NK-92 treated with Interleukin-12 subunit alpha and Interleukin-12 subunit beta, amount 100 ng/mL, for 24 hours (cell line): ENCODE measurements at places on chromosomes 6 and 20.

DNA sequence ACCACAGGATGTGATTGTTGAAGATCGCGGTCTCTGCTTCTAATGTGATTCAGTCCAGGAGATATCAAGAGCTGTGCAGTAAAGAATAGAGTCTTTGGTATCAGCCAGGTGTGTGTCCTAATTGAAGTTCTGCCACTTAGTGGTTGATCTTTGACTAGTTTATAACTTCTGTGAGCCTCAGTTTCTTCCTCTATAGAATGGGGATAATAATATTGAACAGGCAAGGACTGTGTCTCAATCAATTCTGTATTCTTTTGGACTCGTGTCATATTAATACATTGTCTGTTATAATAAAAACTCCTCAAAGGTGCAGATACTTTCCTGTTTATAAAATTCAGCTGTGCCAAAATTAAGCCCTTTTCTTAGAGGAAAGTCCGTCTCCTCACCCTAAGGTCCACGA lies 23.1 kb upstream of the NCOA6 start:
- DNase-seq = no peak

DNA sequence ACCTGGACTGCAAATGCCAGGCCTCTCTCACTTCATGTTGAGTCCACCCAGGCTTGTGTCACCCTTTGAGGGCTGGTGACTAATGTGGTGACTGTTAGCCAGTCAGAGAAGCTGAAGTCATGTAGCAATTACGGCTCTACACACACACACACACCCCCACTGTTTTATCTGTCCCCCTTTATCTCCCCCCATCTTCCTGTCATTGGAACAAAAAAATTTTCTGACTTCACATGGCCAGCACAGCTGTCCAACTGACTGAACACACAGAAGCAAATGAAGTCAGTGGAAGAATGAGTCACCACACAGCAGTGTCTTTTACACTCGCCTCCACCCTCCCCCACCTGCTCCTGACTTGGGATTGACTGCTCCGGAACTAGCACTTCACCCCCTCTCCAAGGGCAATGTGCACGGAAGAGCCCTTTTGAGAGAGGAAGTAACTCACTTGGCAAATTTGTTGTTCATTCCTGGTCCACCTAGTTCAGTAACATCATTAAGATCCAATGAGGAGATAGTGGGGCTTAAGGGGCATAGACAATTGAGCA lies 198.0 kb downstream of the RNF144B start:
- no peak for DNase-seq

- no peak for DNase-seq
Observed at GRCh38 chr20:1809611-1810510, 85.3 kb upstream of the SIRPA start.

- no peak for DNase-seq
Observed at GRCh38 chr20:19430641-19431315, 218.3 kb downstream of the SLC24A3 start.

- no peak for DNase-seq
Observed at GRCh38 chr6:1781152-1781816, 171.6 kb downstream of the FOXC1 start.

GRCh38 chr6:137542713-137543112 lies 48.5 kb upstream of the OLIG3 start:
- no peak for DNase-seq
